ENCODE measurements at places on chromosomes 7 and 10. TPM values are rescaled to one million over a fixed set of nuclear protein-coding genes. Genes with fewer than 3 reads are reported as not detected.

DNA sequence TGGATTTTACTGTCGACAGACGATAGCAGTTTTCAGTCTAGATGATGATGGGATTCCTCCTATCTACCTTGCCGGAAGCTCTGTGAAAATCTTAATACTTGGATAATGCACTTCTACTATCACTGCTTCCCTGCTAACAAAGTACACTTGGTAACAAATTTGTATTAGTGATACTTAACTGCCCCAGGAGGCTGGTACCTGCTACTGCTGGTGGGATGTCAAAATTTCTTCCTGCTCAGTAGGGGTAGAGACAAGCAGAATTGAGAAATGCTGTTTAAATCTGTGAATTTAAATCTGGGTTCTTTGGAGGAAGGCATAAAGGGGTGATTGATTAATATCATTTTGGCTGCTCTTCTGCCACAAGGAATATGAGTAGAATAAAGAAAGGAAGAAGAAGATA lies 99.8 kb upstream of the STRIP2 start:
- no peaks in the 10 kb centered on the region for H3K36me3 ChIP-seq
- H3K4me1 ChIP-seq: peaks cover 7% of the 10 kb centered on the region
- no peaks in the 10 kb centered on the region for H3K27me3 ChIP-seq
- DNase-seq: no peak
- H3K4me3 ChIP-seq: no peak overlapping the region

DNA sequence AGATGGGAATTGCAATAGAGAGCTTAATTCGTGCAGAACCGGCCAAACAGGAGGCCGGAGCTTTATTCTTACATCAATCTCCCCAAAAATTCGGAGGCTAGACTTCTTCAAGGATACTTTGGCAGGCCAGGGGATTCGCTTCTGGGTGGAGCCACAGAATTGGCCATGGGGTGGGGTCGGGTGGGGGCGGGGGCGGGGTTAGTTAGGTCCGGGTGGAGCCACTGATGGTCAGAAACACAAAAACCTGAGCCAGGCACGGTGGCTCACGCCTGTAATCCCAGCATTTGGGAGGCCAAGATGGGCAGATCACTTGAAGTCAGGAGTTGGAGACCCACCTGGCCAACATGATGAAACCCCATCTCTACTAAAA lies 87.5 kb downstream of the SEPTIN14 start:
- no peaks in the 10 kb centered on the region for H3K36me3 ChIP-seq
- H3K27me3 ChIP-seq: no peaks in the 10 kb centered on the region
- no peaks in the 10 kb centered on the region for H3K4me1 ChIP-seq

ASL gene
- total RNA-seq: 48.3 TPM

GRCh38 chr10:45471531-45472310 lies 97.7 kb downstream of the ALOX5 start:
- DNase-seq: no peak
- no peak overlapping the region for H3K27ac ChIP-seq
- peaks cover 6% of the 10 kb centered on the region for H3K27me3 ChIP-seq
- no peak overlapping the region for H3K4me3 ChIP-seq
- no peaks in the 10 kb centered on the region for H3K36me3 ChIP-seq

GFRA1 gene
- total RNA-seq: 4.2 TPM

OR9A2 gene
- total RNA-seq: not detected

- no peaks in the 10 kb centered on the region for H3K4me1 ChIP-seq
- peaks cover 9% of the 10 kb centered on the region for H3K27me3 ChIP-seq
- H3K36me3 ChIP-seq: peaks cover 15% of the 10 kb centered on the region
Measured at GRCh38 chr7:57177856-57178767, 45.9 kb upstream of the ZNF479 start.

GRCh38 chr10:35783305-35783838 lies 141.3 kb upstream of the FZD8 start:
- no peak overlapping the region for H3K27ac ChIP-seq
- H3K36me3 ChIP-seq: no peaks in the 10 kb centered on the region
- DNase-seq: no peak
- H3K4me1 ChIP-seq: no peaks in the 10 kb centered on the region
- H3K27me3 ChIP-seq: peaks cover 2% of the 10 kb centered on the region
- H3K4me3 ChIP-seq: no peak overlapping the region

- H3K27me3 ChIP-seq: no peaks in the 10 kb centered on the region
- no peak for DNase-seq
- H3K4me1 ChIP-seq: no peaks in the 10 kb centered on the region
- H3K4me3 ChIP-seq: no peak overlapping the region
- no peak overlapping the region for H3K27ac ChIP-seq
Measured at GRCh38 chr7:49635800-49636199, 137.6 kb upstream of the VWC2 start.

DNA sequence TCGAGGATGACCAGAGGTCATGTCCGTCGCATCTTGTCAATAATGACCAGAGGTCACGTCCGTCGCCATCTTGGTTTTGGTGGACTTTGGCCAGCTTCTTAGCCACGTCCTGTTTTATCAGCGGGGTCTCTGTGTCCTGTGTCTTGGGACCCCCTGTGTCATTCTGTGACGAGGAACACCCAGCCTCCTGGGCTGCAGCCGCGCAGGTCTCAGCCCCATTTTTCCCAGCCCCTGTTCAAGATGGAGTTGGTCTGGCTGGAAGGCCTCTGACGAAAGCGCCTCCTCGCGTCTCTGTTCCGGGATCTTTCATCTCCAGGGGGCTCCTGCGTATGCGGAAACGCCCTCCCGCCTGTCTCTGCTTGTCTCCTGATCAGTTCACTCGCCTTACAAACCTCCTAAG lies 134.2 kb downstream of the ELFN1 start:
- no peak overlapping the region for H3K4me3 ChIP-seq
- H3K27ac ChIP-seq: no peak overlapping the region
- H3K36me3 ChIP-seq: peaks cover 7% of the 10 kb centered on the region
- DNase-seq: no peak

DNA sequence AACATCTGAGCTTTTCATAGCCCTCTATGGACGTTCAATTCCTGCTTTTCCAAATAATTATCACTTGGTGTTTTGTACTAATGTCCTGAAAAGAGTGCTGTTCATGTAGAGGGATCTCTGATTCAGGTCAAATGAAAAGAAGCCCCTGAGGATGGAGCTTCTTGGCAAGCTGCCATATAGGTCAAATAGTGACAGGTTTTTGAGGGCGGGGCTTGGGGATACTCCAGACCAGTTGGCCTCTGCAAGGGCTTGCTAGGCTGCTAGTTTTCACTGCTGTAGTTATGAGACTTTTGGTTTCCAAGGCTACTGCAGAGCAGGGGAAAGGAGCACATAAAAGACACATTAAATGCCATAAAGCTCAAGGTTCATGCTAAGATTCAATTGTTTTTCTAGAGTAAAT lies 257.2 kb upstream of the CACNA2D1 start:
- DNase-seq: no peak
- H3K4me3 ChIP-seq: no peak overlapping the region
- H3K36me3 ChIP-seq: no peaks in the 10 kb centered on the region
- H3K27ac ChIP-seq: no peak overlapping the region

DNA sequence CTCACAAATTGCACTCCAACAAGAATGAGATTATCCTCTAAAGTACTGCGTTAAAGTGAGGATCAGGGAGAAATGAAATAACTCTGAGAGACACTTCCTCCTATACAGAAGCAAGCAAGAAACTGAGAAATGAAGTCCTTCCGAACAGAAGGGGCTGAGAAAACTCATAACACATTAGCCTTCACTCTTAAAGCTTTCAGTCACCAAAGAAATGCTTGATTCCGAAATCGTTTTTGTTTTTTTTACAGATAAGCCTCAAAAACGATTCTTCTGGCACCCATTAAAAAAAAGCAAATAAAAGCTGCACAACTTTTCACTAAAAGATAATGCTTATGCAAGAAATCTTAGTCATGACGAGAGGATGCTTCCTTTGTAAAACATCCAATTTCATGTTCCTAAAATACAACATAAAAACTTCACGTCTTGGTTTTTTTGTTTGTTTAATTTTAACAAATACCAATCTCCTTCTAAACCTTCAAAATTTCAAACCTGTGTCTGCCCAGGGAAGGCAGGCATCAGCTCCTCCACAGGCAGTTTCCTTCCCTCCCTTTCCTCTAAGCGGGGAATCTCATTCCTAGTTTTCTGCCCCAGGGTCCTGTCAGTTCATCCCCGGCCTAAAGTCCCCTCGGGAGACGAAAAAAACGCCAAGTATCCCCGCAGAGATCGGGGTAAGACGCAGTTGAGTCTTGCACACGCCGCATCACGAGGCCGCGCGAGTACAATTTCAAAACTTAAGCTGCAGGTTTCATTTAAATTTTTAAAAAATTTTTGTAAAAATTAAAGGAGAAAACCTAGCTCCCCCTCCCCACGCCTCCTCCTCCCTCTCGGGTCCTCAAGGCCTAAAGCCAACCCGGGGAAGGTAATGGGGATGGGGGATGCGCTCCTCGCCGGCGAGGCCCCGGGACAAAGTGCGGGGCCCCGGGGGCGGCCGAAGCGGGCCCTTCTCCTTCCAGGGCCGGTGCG lies 1.1 kb downstream of the BAZ1B start:
- peaks cover 6% of the 10 kb centered on the region for H3K36me3 ChIP-seq
- peak; percentile 8 for DNase-seq
- peaks cover 36% of the 10 kb centered on the region for H3K4me1 ChIP-seq
- H3K4me3 ChIP-seq: peak overlapping the region; percentile 95

AKR1D1 gene
- not detected for total RNA-seq

- peak overlapping the region; percentile 37 for H3K4me3 ChIP-seq
- H3K4me1 ChIP-seq: peaks cover 6% of the 10 kb centered on the region
- peaks cover 28% of the 10 kb centered on the region for H3K27me3 ChIP-seq
- DNase-seq: no peak
- no peak overlapping the region for H3K27ac ChIP-seq
Measured at GRCh38 chr7:151133986-151134742, 33.3 kb downstream of the GBX1 start.

Data from endothelial cell (in vitro differentiated cells).